ENCODE measurements at places on chromosomes 12 and 14. TPM values are rescaled to one million over a fixed set of nuclear protein-coding genes. Genes with fewer than 3 reads are reported as not detected.
A peak's percentile ranks its signal among the peaks of the same experiment; 100 is the strongest.

Gene CLMN
- total RNA-seq, result 58.9 TPM

- DNase-seq, result no peak
- H3K36me3 ChIP-seq, result no peaks in the 10 kb centered on the region
- no peak overlapping the region for H3K4me3 ChIP-seq
- no peaks in the 10 kb centered on the region for H3K4me1 ChIP-seq
- H3K27ac ChIP-seq, result no peak overlapping the region
- H3K27me3 ChIP-seq, result no peaks in the 10 kb centered on the region
Measured at GRCh38 chr12:13851828-13852227, 129.6 kb downstream of the GRIN2B start.

DNA sequence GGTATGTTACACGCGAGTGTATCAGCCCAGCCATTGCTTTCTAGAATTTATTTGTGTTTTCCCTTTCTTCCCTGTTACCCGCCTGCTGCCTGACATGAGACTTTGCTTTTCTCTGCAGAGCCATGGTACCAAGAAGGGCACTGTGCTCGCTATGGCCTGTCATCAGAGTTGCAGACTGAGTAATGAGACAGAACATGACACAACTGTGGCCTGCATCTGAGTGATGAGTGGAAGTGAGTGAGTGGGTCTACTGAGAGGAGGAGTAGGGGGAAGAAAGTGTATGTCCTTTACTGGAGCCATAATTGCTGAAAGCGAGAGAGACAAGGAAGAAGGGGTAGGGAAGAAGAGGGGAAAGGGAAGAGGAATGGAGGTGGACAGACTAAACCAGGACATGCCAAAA is 2.9 kb downstream of the RILPL1 start:
- no peak overlapping the region for H3K4me3 ChIP-seq
- no peak for DNase-seq
- no peaks in the 10 kb centered on the region for H3K36me3 ChIP-seq
- H3K27me3 ChIP-seq, result no peaks in the 10 kb centered on the region

DNA sequence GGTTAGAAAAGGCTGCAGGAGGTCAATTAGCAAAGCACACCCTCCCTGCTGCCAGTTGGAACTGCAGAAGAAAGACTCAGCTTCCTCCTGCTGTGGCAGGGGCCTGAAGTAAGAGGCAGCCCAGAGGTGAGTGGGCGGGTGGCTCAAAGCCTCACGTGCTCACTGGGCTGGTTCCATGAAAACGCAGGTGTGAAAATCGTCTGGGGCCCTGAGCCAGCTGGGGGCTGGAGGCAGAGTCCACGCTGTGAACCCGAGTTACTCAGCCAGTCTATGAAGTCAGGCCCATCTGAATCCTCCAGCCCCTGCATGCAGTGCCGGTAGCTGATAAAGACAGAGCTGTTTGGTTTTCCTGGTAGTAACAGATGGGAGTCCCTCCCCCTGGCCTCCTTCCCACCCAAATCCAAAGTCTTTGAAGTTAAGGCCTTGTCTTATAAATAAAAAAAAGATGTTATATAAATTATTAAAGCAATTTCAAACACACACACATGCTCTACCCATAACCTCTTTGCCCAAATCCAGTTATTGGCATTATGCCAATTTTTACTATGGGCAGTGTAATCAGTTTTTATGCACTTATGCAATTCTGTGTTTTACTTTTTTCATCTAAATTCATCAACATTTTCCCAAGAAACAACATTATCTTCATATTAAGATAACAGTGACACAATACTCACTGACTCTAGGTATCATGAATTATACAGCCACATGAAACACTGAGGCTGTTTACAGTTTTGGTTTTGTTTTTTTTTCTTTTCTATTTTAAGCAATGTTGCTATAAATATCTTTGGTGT is 57.9 kb upstream of the PNMA1 start:
- DNase-seq, result peak; percentile 76
- H3K4me1 ChIP-seq, result peaks cover 38% of the 10 kb centered on the region
- no peak overlapping the region for H3K4me3 ChIP-seq
- H3K27me3 ChIP-seq, result no peaks in the 10 kb centered on the region
- H3K36me3 ChIP-seq, result no peaks in the 10 kb centered on the region
- peak overlapping the region; percentile 30 for H3K27ac ChIP-seq

DNA sequence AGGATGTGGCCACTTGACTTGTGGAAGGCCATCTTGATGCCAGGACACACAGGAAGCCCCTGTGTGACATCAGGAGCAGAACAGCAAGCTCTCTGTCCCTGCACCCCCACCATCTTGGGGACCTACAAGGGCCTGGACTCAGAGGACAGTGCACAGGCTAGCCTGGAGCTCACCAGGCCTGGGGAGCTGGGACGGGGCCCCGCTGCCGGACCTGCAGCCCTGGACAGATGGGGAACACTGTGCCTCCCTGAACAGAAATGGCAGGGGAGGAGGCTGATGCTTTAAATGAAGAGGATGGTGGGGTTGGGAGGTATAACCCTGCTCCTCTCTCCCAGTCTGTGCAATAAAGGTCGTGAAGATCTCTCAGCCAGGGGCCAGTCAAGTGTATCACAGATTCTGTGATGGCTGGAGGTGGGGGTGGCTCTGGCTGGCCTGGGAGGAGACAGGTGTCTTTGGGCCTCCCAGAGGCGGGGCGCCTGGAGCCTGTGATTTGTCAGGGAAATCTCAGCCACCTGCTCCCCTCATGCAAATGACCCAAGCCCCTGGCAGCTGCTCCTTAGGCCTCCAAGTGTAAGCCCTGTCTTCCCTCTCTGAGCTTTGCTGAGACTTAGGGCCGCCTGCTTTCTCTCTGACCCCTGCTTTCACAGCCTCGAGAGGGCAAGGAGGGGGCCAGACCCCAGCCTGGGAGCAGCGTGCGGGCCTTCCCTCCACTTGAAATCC is 1.1 kb upstream of the GNB3 start:
- no peak overlapping the region for H3K4me3 ChIP-seq
- no peak overlapping the region for H3K27ac ChIP-seq
- H3K4me1 ChIP-seq, result no peaks in the 10 kb centered on the region
- H3K27me3 ChIP-seq, result no peaks in the 10 kb centered on the region
- H3K36me3 ChIP-seq, result no peaks in the 10 kb centered on the region
- DNase-seq, result no peak

DNA sequence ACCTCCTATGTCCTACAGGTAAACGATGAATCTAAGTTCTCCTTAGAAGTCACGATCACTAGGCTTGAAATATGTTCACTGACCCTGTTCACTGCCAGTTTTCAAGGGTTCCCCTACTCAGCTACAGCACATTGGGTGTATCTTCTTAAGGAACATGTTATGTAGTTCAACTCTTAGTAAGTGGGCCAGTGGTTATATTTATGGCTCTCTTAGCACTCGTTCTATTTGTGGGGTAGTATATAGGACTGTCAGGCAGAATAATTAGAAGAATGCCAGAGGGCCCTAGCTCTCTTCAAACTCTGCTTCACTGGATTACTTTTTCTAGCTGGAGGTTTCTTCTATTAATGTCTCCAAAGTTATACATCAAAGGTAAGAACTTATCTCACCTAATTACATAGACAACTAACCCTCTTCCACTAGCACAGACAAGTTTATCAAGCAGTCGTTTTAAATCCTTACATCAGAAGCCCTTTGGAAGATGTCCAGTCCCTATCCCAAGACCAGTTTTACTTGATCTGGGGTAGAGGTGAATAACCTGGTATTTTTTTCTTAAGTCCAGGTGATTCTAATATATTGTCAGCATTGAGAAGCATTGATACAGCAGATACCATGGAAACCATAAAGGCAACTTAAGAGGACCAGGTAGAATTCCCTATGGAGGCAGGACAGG is 39.6 kb downstream of the ZFYVE26 start:
- H3K36me3 ChIP-seq, result peaks cover 53% of the 10 kb centered on the region
- H3K4me3 ChIP-seq, result no peak overlapping the region
- H3K4me1 ChIP-seq, result no peaks in the 10 kb centered on the region
- no peak for DNase-seq

- no peaks in the 10 kb centered on the region for H3K36me3 ChIP-seq
- H3K4me1 ChIP-seq, result peaks cover 62% of the 10 kb centered on the region
- H3K27me3 ChIP-seq, result no peaks in the 10 kb centered on the region
- peak overlapping the region; percentile 93 for H3K27ac ChIP-seq
Measured at GRCh38 chr14:73995977-73996378, 23.1 kb downstream of the ENTPD5 start.

Gene TMEM229B
- total RNA-seq, result 1.3 TPM

Gene PKP2
- 24.4 TPM for total RNA-seq

DNA sequence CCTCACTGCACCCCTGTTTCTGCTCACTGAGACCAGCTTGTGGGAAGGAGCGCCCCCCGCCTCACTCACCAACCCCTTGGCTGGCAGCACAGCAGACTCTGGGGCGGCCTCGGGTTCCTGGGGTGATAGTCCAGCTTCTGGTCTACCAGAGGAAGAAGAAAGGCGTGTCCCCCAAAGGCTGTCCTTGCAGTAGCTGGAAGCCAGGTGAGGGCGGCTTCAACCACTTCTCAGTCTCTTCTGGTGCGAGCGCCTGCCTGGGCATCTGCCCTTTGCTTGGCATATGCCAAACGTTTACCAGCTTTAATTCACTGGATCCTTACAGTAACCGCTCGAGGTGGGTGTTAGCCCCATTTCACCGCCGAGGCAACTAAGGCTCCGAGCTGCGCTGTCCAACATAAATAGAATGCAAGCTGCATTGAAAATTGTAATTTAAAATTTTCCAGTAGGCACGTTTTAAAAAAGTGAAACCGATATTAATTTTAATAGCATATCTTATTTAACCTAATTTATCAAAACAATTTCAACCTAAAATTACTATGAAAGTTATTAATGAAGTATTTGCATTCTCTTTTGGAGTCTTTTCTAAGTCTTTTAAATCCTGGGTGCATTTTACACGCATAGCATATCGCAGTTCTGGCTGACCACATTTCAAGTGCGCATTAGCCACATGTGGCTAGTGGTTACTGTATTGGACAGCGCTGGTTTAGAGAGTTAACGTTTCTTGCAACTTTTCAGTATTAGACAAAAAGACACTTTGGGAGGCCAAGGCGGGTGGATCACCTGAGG is 872 bp downstream of the FAM177A1 start:
- H3K27ac ChIP-seq, result peak overlapping the region; percentile 94
- H3K27me3 ChIP-seq, result no peaks in the 10 kb centered on the region
- no peaks in the 10 kb centered on the region for H3K36me3 ChIP-seq
- no peaks in the 10 kb centered on the region for H3K4me1 ChIP-seq
- DNase-seq, result peak; percentile 70
- peak overlapping the region; percentile 87 for H3K4me3 ChIP-seq

DNA sequence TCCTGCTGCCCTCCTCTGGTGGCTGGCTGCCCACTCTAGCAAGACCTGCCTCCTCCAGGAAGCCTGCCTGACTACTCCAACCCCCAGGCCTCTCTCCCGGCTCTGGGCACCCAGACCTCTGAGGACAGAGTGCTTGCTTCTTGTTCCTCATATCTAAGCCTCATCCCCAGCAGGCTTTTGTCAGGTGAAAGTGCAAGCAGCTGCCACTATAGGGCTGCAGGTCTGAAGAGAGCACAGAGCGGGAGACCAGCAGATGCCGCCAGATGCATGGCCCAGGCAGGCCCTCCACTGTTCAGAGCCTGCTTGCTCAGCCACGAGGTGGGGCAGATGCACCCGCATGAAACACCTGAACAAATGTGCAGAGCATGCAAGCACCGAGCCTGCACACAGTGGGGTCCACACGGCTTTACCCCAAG is 73.0 kb downstream of the SERPINA3 start:
- no peaks in the 10 kb centered on the region for H3K27me3 ChIP-seq
- no peaks in the 10 kb centered on the region for H3K36me3 ChIP-seq
- peaks cover 14% of the 10 kb centered on the region for H3K4me1 ChIP-seq
- H3K4me3 ChIP-seq, result no peak overlapping the region
- H3K27ac ChIP-seq, result no peak overlapping the region
- no peak for DNase-seq

- no peaks in the 10 kb centered on the region for H3K27me3 ChIP-seq
- no peaks in the 10 kb centered on the region for H3K36me3 ChIP-seq
- no peak overlapping the region for H3K27ac ChIP-seq
- DNase-seq, result no peak
- no peaks in the 10 kb centered on the region for H3K4me1 ChIP-seq
- no peak overlapping the region for H3K4me3 ChIP-seq
Measured at GRCh38 chr12:85509857-85510256, 229.8 kb downstream of the ALX1 start.

- H3K36me3 ChIP-seq, result no peaks in the 10 kb centered on the region
- no peak for DNase-seq
- H3K4me3 ChIP-seq, result no peak overlapping the region
- no peaks in the 10 kb centered on the region for H3K27me3 ChIP-seq
- no peak overlapping the region for H3K27ac ChIP-seq
Measured at GRCh38 chr12:45363903-45364302, 148.0 kb downstream of the ANO6 start.

- H3K36me3 ChIP-seq, result no peaks in the 10 kb centered on the region
- H3K27ac ChIP-seq, result no peak overlapping the region
- no peak overlapping the region for H3K4me3 ChIP-seq
- H3K27me3 ChIP-seq, result no peaks in the 10 kb centered on the region
- DNase-seq, result no peak
Measured at GRCh38 chr12:96176575-96176974, 17.6 kb upstream of the ELK3 start.

DNA sequence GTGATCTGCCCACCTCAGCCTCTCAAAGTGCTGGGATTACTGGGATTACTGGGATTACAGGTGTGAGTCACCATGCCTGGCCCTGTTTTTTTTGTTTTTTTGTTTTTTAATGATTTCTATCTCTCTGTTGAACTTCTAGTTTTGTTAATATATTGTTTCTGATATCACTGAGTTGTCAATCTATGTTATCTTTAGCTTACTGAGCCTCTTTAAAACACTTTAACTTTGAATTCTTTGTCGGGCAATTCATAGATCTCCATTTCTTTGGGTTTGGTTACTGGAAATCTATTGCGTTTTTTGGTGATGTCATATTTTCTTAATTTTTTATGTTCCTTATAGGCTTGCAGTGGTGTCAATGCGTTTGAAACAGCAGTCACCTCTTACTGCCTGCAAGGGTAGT is 9.2 kb upstream of the KLRG1 start:
- H3K27ac ChIP-seq, result no peak overlapping the region
- H3K4me1 ChIP-seq, result no peaks in the 10 kb centered on the region
- H3K27me3 ChIP-seq, result no peaks in the 10 kb centered on the region
- H3K36me3 ChIP-seq, result no peaks in the 10 kb centered on the region

Gene OR6C70
- total RNA-seq, result not detected

Gene GPRC5D
- not detected for total RNA-seq

- peaks cover 15% of the 10 kb centered on the region for H3K36me3 ChIP-seq
- H3K4me3 ChIP-seq, result no peak overlapping the region
- no peak overlapping the region for H3K27ac ChIP-seq
- no peak for DNase-seq
Measured at GRCh38 chr14:21091821-21092272, 6.6 kb downstream of the ZNF219 start.

DNA sequence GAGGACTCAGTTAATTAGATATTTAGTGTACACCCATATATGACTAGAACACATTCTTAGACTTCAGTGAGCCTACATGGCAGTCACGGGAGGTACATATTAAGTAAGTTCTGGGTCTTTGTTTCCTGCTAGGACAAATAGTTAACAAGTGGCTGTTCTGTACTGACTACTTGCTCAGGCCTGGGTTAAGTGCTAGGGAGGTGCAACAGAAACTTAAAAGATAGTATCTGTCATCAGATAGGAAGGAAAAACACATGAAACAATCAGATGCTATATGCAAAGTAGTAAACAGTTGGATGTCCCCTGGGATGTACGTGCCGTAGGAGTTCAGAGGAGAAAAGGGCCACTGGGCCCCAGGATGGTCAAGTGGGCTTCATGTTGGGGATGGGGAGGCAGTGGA is 59.5 kb downstream of the SLC4A8 start:
- H3K4me3 ChIP-seq, result no peak overlapping the region
- no peaks in the 10 kb centered on the region for H3K27me3 ChIP-seq
- no peaks in the 10 kb centered on the region for H3K36me3 ChIP-seq
- no peak for DNase-seq

Gene IL23A
- total RNA-seq, result not detected

GRCh38 chr14:36519431-36520321 is at the start of gene NKX2-1:
Gene NKX2-1 (minus strand): TSS chr14:36520232. CDS start chr14:36520129, 103 bp downstream.
- H3K4me1 ChIP-seq, result peaks cover 26% of the 10 kb centered on the region
- H3K36me3 ChIP-seq, result no peaks in the 10 kb centered on the region
- peak within 1 kb of the TSS; percentile 4 for H3K4me3 ChIP-seq
- no peak for DNase-seq
- peaks cover 39% of the 10 kb centered on the region for H3K27me3 ChIP-seq
